ENCODE measurements at places on chromosomes 5 and 9.

- DNase-seq: no peak
Measured at GRCh38 chr5:172274951-172275753, 8.4 kb downstream of the UBTD2 start.

DNA sequence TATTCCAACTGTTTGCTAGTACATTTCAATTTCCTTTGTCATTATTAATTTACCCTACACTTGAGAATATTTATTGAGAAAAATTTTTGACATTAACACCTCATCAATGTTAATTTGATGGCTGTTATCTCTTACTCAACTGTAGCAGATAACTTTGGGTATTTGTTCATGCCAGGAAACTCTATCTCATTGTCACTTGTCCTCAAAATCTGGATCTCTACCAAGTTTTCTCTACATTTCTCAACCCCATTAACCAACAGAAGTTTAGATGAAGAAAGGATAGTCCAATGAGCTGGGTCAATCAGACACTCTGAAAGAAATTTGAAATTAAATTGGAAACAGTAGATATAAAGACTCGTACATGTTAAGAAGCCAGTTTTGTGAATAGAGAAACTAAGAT, 395.3 kb downstream of the TUSC1 start:
- DNase-seq: no peak

DNA sequence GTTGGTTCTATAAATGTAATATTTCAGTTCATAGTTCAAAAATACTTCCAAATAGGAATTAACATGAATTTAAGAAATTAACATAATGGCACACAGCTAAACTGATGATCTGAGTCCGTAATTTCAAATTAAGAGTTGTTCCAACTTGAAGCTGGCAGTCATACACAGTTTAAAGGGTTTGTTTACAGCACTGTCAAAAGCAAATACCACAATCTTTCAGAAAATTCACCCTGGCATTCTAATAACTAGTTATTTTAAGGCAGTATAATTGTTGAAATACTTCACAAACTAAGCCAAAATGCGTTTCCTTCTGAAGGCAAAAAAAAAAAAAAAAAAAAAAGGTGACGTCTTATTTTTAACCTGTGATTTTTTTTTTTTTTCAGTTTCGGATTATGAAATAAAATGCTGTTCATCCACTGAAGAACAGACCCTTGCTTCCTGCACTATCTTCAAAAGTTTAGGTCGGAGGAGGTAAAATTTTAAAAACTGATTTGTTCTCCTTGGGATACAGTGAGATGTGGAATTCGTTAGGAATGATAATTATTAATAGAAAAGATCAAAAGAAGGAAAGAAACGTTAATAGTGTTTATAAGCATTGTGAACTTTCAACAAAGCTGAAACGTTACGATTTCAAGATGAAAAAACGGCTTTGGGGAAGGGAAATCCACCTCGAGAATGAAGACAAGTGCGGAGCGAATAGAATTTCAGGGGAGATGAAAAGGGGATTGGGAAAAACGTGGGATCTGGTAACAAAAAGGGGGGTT, 850 bp downstream of the IL6ST start:
- DNase-seq: no peak

- no peak for DNase-seq
Measured at GRCh38 chr5:142819292-142819691, 49.1 kb downstream of the ARHGAP26 start.

DNA sequence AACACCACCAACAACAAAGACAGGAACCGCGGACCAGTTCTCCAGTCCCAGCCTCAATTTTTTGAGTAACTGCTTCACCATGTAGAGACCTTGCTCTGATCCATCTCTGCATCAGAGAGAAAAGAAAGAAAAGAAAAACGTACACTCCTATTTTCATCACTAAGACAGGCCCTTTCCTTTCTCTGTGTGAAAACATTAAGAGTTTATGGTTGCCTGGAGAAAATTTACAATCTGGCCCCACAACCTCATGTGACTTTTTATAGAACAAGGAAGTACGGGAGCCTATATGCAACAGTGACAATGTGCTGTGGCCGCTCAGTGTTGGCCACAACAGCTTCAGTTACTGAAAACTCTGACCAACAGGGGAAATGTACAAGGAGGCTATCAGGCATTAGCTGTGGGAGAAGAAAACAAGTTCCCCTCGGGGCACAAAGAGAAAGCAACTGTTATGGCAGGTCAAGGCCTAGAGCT, 272.9 kb upstream of the PTGER4 start:
- no peak for DNase-seq

GRCh38 chr9:95143591-95144561, 173.6 kb downstream of the FANCC start:
- no peak for DNase-seq

DNA sequence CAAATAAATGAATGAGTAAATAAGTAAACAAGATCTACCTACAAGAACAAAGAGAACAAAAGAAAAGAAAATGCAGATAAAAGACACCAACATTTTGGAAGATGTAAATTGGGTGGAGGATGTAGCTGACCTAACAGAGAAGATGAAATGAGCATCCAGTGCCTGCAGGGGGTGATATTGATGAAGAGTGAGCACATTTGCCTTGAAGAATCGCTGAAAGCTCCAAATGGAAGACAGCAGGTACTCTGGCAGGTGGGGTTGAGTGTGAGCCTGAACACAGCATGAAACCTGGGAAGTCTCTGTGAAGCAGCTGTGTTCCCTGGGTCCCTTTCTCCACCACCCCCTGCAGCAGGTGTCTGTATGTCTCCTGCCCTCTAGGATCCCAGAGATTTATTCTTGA, 125.6 kb downstream of the NXNL2 start:
- DNase-seq: no peak

DNA sequence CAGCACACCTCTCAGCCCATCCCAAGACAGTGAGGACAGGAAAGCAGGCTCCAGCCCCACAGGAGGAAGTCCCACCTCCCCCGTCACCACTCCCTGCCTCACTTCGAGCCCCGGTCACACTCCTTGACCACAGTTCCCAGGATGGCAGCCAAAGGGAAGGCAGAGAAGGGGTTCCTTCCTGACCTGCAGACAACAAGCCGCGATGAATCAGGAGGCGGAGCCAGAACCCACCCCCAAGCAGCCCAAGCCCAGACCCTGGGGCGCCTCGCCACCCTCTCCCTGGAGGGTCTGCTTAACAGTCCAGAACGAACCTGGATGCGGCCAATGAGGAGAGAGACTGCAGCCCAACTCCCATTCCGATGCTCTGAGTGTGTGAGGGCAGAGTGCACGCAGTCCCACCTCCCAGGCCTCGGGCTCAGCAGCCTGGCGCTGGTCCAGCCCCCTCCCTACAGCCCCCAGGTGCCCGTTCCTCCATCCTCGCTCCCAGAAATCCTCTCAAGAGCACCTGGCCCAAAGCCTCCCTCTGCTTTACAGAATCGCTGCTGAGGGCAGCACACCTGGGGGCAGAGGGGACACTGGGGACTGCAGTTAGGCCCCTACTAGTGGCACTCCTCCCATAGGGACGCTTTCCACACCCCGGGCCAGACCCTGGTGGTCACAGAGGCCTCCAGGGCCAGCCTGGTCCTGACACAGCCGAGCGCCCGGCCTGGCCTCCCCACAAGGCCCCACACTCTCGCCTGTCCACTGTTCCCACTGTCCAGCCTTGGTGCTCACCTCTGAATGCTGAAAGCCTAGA, 69.6 kb upstream of the LRRTM2 start:
- no peak for DNase-seq

- no peak for DNase-seq
Measured at GRCh38 chr9:109568568-109569210, 70.6 kb upstream of the PTPN3 start.

- no peak for DNase-seq
Measured at GRCh38 chr9:124180557-124180956, 77.2 kb upstream of the NEK6 start.

GRCh38 chr9:127926906-127927200, 3.7 kb downstream of the PIP5KL1 start:
- no peak for DNase-seq

DNA sequence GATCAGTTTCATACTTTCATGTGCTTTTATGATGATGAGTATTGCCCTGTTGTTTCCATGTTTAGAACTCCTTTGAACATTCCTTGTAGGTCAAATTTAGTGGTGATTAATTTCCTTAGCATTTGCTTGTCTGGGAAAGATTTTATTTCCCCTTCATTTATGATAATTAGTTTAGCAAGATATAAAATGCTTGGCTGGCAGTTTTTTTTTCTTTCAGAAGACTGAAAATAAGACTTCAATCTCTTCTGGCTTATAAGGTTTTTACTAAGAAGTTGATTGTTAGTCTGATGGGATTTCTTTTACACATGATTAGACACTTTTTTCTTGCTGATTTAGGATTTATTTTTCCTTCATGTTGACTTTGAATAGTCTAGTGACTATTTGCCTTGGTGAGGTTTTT, 238.9 kb upstream of the ADCY2 start:
- no peak for DNase-seq

GRCh38 chr5:128646176-128646575, 108.1 kb upstream of the FBN2 start:
- DNase-seq: no peak

GRCh38 chr5:1737790-1738405, 61.7 kb downstream of the MRPL36 start:
- DNase-seq: peak; percentile 20

DNA sequence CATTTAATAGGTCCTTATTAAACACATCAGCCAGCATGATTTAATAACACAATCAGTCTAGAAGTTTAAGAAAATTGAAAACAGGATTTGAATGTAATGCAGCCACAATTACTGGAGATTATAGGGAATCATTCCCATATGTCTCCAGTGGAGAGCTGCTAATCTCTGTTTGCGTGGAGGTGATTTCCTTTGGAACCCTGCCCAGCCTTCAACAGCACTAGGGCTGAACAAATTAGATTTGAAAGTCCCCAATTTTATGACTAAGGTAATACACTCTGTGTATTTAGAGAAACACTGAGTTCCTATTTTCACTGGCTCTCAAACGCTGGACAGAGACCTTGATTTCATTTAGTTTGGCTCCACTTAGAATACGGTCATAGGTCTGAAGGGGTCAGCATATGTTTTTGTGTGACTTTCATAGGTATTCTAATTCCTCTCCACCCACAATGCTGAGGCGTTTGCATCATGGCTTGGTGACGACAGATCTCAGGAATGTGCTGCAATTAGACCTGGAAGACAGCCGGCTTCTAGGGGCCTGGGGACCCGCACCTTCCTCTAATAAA, 508.3 kb downstream of the EBF1 start:
- no peak for DNase-seq

DNA sequence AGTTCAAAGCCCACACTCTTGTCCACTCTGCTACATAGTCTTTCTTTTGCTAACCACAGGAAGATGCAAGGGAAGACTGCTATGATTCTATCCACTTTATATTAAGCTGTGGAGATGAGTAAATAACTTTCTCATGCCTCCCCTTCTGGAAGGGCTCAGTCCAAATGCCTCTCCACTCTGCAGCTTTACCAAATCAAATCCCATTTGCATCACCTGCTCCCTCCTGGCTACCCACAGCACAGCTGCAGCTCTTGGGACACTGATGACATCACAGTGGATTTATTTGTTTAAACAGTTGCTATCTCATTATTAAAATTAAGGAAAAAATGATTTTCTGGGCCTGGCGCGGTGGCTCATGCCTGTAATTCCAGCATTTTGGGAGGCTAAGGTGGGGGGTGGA, 1544.9 kb upstream of the WWC1 start:
- no peak for DNase-seq

- DNase-seq: peak; percentile 79
Measured at GRCh38 chr5:115169487-115170133, at the start of gene TRIM36. TRIM36 (minus strand) TSS chr5:115169908; CDS start chr5:115169634, 274 bp downstream.

- DNase-seq: no peak
Measured at GRCh38 chr5:111135363-111135762, 43.2 kb downstream of the WDR36 start.

GRCh38 chr5:59575648-59576445, 317.7 kb downstream of the PDE4D start:
- DNase-seq: no peak

- no peak for DNase-seq
Measured at GRCh38 chr5:155884041-155884440, 442.9 kb upstream of the SGCD start.

DNA sequence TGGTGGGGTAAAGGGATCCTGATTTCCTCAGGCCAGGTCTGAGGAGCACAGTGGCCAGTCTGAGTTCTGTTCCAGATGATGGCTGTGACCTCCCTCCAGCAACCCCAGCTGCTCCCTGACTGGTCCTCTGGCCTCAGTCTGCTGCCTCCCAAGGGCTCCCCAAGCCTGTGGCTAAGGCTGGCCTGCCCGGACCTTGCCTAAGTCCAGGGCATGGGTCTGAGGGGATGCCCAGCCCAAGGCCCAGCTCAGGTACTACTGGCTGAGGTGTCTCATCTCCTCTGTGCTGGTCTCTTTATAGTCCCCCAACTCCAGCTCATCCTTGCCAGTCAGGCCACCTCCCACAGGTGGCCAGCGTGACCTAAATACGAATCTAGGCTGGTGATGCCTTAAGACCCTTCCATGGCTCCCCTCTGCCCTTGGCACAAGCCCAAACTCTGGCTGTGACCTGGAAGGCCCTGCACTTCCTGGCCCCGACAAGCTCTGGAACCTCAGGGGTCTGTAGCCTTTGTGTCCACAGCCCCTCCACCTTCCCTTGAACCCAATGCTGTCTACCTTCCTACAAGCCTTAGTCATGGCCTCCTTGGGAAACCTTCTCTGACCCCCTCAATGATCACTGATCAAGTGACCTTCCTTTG, 9.8 kb downstream of the KIF12 start:
- DNase-seq: no peak

DNA sequence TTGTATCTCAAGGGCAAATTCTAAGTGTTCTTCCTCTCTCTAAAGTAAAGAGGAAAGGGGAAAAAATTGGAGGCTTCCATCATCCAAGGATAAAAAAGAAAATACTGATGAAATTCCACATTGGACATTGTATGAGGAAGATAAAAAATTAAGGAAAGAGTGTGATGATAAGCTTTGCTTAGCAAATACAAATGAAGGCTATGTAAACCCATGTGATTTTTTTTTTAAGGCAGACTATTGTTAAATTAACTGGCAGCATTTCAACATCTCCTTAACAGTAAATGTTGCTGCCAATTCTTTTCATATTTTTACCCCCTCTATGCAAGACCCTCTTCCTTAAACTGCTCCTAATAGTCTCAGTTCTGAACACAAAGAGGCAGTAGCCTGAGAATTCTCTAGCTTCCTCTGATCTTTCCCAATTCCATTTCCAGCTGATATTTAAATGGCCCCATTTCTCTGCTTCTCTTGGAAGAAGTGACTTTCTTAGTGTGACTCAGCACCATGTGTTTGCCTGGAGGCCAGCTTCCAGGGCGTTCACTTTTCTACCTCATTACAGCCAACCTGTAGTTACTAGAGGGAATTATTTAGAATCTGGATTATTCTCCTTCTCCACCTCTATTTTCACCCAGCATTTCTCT, 159.7 kb downstream of the TLE1 start:
- DNase-seq: no peak
